Dorsolateral prefrontal cortex (tissue), 122 donors: ENCODE measurements at places on chromosomes 2 and 18. TPM values are rescaled to one million over a fixed set of nuclear protein-coding genes. Genes with fewer than 3 reads are reported as not detected.
A peak's percentile ranks its signal among the peaks of the same experiment; 100 is the strongest.

C2orf81 gene
- 5.9 TPM for total RNA-seq

DNA sequence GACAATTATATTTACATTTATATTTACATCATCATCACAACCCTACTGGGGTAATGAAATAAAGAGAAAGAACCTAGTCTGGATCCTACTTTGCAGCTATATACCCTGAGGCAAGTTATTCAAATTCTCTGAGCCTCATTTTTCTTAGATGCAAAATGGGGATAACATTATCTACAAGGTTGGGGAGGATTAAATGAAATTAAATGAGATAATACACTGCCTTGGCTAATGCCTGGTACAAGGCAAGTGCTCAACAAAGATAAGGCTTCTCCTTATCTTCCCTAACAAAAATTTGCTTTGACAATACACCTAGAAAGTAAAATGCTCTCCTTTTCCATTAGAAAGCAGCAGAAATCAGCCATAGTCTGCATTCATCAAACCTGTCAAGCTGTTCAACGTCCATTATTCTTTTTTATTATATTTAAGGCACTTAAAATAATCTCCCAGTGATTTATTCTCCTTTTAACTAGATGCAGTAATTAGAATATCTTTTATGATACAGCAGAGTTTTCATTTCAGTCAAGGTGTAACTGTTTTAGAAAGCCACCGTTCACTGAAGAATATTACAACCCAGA, 44.8 kb downstream of the TCF4 start:
- no peak for DNase-seq

SERPINB2 gene
- total RNA-seq, result not detected

GRCh38 chr2:241070811-241071676, 31.0 kb downstream of the MTERF4 start:
- DNase-seq, result peak; percentile 16

DNA sequence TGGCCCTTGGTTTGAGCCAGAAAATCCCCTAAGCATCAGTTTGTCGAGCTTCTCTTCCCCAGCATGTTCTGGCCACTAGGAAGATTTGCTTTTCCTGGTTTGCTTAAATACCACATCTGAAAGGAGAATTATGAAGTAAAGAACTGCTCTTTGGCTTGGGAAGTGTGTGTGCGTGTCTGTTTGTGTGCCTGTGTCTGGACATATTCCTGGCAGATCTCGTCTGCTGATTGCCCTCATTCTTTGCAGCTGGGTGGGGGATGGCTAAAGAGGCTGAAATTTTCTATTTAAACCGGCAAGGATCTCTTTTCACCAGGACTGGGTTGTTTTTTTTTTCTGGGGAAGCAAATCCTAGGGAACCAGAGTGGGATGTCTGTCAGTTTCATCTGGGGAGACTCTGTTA, 57.3 kb upstream of the MBOAT2 start:
- DNase-seq, result no peak

DNA sequence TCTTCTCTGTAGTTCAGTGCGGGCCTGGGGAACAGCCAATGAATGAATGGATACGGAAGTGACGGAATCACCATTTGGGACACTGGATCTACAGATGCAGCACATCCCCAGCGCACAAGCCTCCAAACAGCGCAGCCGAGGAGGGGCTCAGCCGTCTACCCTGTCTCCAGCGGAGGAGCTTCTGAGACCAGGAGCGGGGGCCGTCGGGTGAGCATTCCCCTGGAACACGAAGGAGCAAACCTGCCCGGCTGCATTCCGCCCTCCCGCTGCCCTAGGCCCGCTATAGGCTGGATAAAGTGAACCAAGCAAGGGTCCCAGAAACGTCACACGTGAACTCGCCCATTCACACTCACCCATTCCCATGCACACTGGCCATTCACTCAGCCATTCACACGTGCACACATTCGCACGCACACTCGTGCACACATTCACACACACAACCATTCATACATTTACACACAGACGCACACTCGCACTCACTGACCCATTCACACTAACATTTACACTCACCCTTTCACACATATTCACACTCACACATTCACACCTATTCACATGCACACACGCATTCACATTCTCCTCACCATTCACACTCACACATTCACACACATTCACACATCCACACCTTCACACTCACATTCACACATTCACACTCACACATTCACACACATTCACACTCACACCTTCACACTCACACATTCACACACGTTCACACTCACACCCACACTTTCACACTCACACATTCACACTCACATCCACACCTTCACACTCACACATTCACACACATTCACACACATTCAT, 63.4 kb downstream of the BIN1 start:
- no peak for DNase-seq
